ENCODE measurements at places on chromosomes 13 and 19.
A peak's percentile ranks its signal among the peaks of the same experiment; 100 is the strongest.

GRCh38 chr19:52535771-52536447 lies 8.4 kb downstream of the ZNF808 start:
- DNase-seq: peak; percentile 58

- DNase-seq: no peak
These were observed 174.6 kb downstream of the SUCLA2 start for GRCh38 chr13:47826471-47826870.

DNA sequence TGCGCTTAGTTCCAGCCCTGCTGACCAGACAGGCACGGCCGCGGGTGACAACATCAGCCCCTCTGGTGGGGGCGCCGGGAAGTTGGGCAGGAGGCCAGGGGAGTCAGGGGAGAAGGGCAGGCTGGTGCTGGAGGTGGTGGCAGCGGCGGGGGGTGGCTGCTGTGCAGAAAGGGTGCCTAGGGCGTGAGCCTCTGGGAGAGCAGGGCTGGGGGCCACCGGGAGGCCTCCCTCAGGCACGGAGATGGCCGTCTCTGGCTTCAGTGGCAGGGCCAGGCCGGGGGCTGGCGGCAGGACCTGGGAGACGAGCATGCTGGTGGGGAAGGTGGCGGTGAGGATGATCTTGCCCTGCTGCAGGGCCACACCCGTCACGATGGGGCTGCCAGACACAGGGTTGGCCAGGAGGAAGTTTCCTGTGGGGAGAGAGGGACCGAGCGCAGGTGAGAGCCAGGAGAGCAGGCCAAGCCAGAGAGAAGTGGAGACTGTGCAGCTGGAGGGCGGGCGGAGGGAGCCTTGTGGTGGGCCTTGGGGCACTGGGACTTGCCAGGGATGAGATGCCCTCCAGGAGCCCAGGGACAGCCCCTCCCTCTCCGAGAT lies 3.3 kb downstream of the SIX5 start:
- no peak for DNase-seq

DNA sequence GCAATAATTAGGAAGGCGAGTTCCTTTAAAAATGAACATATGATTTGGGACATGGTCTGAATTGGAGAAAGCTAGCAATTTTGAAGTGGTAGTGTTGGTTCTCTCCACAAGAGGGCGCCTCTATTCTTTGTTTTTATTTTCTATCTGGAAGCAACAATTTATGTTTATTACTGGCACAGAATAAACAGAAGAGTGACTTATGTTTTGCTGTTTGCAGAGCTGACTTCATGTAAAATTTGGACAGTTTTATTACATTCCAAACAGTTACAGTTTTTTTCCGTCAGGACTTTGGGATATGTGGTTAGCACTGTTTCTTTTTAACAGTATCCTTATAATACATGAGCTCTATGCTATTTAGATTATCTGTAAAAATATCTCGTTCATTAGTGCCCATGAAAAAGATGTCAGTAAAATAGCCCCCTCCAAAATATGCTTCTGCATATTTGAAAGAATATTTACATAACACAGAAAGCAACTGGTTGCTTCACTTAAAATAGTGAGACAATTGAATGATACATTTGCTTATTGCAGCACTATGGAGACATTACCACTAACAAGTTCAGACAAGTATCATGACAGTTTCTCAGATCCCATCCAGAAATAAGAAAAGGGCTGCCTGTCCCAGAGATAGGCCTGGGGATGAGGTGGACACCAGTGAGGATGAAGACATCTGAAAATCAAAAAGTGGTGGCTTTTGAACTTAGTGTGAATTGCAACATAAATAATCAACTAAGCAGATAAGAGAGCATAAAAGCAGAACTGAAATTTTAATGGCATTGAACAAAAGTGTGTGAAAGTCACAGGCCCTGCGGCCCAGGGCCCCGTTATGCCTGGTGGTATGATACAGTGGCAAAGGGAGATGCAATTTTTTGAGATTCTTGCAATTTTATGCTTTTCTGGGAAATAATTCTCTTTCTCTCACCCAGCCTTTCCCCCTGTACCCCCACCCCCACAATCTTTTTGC lies 32.3 kb upstream of the FGF9 start:
- DNase-seq: peak; percentile 13

DNA sequence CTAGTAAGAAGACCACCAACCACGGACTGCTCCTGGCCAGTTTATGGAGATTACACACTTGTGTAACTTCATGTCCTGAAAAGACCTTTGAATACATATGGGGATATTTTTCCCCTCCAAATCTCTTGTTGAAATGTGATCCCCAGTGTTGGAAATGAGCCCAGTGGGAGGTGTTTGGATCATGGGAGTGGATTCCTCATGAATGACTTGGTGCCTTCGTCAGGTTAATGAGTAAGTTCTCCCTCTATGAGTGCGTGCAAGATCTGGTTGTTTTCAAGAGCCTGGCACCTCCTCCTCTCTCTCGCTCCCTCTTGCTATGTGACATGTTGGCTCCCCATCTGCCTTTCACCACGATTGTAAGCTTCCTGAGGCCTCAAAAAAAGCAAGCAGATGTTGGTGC lies 769.0 kb upstream of the SLITRK1 start:
- DNase-seq: no peak

- DNase-seq: no peak
These were observed 16.7 kb downstream of the GSX1 start for GRCh38 chr13:27808851-27809550.

- no peak for DNase-seq
These were observed 9.8 kb upstream of the TIMM50 start for GRCh38 chr19:39470724-39471339.

DNA sequence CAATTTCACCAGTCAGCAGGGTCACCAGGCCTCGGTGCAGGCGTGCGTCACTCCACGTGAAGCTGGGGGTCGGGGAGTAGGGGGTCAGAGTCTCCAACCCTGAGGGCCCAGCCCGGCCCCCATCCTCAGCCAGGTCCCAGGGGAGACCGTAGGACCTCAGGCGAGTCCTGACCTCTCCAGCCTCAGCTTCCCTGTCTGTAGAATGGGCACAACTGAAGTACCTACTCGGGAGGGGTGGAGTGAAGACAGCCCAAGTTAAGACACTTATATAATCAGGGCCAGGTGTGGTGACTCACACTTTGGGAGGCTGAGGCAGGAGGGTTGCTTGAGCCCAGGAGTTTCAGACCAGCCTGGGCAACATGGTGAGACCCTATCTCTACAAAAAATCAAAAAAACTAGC lies 2.7 kb upstream of the SPACA4 start:
- DNase-seq: no peak

Measured in inflammatory macrophage treated with lipopolysaccharide for 4 hours (primary cell).